Right cardiac atrium (tissue), 5 donors: ENCODE measurements at places on chromosomes 1 and 21.
A peak's percentile ranks its signal among the peaks of the same experiment; 100 is the strongest.

DNA sequence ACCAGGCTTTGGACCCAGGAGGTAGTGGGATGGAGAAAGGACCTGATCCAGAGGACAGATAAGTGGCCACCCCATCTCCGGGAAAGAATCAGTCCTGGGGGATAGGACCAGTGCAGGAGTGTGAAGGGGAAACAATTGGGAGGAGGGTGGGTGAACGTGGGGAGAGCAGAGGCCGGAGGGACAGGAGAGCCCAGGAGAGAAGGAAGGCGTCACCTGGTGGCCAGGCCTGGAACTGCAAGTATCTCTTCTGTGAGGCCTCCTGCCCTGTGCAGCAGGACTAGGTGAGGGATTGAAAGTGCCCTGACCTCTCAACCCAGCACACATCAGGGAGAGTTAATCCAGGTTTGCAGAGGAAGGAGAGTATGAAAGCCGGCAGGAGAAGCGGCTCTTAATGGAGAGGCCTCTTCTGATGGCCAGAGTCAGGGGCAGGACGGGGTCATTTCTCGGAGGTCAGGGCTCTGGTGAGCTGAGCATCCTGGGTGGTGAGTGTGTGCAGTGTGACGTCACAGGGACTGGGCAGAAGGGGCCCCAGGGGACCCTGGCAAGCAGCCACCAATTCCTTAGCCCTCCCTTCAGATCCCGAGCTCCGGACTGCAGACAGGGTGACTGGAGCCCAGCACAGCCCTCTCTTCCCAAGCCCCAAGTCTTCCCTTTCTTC, 9.2 kb upstream of the LAD1 start:
- peak; percentile 92 for DNase-seq

DNA sequence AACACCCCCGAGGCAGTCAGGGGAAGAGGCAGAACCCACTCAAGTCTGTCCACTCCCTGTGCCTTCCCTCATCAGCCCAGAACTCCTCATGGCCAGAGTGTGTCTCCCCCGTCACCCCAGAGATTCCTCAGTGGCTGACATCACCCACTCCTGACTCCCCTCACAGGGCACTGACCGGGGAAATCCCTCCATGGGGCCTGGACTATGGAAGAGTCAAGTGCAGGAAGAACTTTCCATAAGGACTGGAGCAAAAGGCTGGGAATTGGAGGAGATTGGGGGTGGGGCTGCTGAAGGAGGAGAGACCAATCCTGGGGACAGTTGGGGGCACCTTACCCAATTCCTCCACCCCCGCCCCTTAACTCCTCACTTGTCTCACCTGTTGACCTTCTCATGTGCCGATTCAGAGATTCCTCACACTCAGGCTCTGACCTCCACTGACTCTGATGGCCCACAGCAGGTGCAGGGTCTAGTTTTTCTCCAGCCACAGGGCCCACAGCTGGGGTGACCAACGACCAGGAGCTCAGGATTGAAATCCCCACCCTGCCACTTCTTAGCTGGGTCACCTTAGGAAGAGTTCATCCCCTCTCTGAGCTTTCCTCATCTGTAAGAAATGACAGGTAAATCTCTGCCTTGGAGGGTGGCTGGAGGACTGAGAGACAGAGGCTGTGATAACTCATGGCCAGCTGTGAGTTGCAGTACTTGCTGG, 481 bp upstream of the EXTL1 start:
- DNase-seq, result no peak

DNA sequence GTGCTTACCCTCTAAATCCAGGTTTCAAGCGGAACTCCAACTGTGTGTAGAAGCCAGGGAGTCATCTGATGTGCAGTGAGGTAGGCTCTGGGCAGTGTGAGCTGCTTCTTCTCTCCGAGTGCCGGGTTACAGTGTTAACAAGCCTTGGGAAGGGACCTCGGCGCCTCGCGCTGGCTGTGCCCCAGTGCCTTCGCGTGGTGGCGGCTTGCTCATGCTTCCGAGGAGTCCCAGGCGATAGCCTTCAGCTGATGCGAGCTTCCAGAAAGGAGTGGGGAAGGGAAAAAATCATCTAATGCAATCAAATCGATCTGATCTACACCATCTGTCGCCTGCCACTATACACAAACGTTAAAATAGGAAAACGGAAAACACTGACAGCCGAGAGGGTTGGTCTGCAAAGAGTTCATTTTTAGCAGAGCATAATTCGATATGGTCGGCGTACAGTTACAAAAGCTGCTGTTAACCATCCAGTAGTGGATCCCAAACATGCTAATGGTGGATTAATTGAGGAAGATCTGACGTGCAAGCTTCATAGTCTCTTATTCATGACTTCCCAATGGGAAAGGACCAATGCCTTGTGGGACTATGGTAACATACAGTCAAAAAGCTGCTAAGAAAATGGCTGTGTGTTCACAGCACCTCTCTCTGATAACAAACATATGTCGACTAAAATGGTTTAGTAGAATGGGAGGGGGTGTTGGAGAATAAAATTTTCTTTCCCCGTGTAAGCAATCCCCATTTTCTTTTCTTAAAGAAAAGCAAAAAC, 128.7 kb upstream of the DPYD start:
- DNase-seq, result no peak

GRCh38 chr1:14845851-14846250, 247.4 kb downstream of the KAZN start:
- no peak for DNase-seq

DNA sequence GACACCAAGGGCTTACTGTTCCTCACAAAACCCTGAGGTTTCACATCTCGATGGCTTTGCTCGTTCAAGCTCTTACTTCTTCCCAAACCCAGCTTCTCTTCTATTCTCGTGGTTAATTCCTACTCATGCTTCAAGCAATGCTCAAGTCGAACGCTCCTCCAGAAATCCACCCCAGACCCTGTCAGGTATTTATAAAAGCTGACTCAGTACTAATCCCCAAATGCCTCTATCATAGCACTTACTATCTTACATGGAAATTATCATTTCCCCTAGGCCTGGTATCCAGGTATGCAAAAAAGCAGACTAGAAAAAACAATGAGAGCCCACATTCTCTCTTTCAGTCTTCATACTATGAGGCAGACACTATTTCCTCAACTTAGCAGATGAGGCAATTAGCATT, 6.3 kb downstream of the EBNA1BP2 start:
- no peak for DNase-seq

DNA sequence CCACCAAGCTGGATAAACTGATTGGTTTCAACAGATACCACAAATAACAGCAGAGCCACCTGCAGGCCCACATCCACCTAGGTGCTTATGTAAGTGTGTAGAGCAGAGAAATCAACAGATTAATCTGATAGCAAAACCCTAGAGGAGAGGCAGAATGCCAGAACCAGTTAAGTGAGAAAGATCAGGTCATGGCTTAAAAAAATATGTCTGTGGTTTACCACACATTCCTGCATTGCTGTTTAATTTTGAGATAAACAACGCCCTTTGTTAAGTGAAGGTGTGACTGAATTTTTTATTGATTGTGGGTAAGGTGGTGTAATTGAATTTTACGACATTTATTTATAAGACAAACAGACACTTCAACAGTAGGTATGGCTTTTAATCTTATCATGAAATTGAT, 21.2 kb downstream of the CRNN start:
- DNase-seq, result no peak

DNA sequence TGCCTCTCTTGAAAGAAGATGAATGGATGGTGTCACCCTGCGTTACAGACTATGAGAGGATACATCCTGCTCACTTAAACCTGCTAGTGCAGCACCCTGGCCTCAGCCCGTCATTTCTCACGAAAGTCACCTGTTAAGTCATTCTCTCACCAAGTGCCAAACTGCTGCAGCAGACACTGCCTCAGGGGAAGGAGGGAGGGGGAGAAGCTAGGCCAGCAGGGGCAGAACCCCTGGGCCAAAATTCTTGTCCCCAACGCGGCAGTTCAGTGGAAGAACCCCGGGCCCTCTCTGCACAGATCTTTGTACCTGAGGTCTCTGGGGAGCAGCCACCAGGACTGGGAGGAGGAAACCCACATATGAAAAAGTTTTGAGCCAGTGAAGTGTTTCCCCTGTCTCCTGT, 37.6 kb downstream of the SYT6 start:
- DNase-seq, result no peak

DNA sequence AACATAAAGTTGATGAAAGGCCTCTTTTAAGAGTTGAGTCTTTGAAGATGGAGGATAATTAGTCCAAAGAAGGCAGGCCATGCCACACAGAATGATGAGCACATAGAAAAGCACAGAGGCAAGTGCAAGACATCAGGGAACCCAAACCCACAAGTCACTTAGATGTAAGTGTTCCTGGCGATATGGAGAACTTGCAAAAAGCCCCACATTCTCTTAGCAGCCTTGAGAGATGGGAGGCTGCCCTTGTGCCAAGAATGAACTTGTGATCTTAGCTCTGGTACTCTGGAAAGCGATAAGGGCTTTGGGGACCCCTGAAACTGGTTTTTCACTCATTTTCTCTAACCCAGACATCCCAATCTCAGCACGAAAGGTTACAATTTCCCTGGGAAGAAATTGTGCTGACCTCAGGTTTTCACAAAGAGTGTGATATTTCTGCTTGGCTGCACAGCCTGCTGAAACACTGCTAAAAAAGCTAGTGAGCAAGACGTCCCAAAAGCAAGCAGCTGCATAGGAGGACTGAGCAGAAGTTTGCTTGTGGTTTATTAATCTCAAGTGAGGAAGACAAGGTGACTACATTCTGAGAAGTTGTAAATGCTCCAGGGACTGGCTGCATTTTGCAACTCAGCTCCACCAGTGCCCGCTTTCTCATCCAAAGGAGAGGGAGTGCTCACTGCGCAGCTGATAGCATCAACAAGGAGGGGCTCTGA, 496.9 kb upstream of the CAMK1G start:
- DNase-seq, result no peak
